ENCODE measurements at places on chromosomes 2 and 18.

GRCh38 chr2:67773851-67774250, 289.0 kb downstream of the C1D start:
- DNase-seq: no peak

GRCh38 chr2:189318761-189319160, 122.5 kb upstream of the WDR75 start:
- DNase-seq: no peak

- DNase-seq: no peak
Observed at GRCh38 chr2:67499989-67500388, 102.9 kb downstream of the ETAA1 start.

DNA sequence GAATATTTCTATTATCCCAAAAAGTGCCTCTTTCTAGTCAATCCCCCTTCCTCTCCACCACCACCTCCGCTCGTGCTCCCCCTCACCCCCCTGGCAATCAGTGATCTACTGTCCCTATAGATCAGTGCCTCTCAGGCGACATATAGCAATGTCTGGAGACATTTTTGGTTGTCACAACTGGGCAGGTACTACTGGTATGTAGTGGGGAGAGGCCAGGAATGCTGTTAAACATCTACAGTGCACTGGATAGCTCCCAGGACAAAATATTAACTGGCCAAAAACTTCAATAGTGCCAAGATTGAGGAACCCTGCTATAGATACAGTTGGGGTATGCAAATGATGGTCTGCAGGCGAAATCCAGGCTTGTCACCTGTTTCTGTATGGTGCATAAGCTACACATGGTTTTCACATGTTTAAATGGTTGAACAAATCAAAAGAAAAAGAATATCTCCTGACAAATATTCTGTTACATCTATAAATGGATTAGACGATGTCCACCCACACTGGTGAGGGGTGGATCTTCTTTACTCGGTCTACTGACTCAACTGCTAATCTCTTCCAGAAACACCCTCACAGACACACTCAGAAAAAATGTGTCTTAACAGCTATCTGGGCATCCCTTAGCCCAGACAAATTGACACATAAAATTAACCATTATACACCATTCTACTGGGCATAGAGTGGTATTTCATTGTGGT, 25.5 kb downstream of the DPYSL5 start:
- no peak for DNase-seq

- DNase-seq: no peak
Observed at GRCh38 chr2:8993902-8994278, 9.6 kb downstream of the MBOAT2 start.

- no peak for DNase-seq
Observed at GRCh38 chr2:158893026-158893425, 75.4 kb upstream of the TANC1 start.
